ENCODE measurements at places on chromosomes 6 and 20.
A peak's percentile ranks its signal among the peaks of the same experiment; 100 is the strongest.

- DNase-seq = no peak
These were observed 232.9 kb downstream of the SYNE1 start for GRCh38 chr6:152404086-152404857.

- no peak for DNase-seq
These were observed 13.8 kb upstream of the HLA-G start for GRCh38 chr6:29813809-29814208.

DNA sequence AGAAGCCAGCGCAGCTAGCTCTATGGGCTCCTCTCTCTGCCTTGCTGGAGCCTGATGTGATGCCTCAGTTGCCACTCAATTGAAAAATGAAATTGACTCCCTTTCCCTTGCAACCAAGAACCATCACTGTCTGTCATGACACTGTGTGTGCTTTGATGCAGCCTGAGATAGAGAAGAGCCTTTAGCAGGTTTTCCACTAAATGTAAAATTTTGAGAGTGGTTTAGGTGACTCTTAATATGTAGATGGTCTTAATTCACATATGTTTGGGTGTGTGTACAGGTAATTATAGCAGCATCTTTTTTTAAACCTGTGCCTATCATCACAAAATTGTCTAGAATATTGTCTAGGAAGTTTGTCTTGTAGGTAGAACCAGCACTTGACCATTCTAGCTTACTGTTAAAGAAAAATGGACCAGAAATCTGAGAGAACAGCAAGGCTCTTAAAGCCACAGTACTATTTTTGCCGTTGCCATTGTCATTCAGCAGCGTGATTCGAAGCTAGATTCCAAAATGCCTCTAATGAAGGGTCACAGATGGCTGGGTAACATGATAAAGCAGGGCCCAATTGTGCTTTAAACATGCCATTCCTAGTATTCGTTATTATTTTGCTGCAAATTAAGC lies 1.3 kb downstream of the ARFGEF3 start:
- no peak for DNase-seq

DNA sequence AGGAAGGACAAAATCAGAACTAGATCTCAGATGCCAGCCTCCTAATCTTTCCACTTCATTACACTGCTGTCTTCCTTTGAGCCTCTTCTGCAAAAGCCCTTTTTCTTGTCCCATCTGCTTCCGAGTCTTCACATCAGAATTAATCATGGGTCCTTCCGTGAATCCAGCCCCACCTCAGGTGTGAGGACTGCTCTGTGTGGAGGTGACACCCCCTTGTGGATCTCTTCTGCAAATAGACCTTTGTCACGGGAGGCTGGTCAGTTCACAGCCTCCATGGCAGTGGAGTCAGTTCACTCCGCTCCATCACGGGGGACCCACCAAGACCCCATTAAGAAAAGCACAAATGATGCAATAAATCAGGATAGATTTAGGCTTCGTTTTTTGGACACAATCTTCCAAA lies 171.1 kb downstream of the ADAT2 start:
- no peak for DNase-seq

DNA sequence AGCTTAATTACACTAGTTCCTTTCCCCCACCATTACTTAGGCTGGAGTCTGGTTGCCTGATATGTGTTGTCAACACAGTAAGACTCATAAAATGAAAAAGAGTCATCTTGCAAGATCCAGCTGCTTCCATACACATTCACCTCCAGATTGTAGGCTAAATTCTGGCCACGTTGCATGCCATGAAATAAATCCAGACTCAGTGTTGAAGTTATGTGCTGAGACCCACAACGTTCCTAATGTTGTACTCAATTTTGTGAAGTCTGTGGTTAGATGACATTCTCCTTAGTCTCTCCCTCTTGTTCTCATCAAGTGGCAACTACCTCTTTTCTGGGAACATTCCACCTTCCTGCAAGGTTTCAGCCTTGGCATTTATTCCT lies 212.3 kb downstream of the LMBRD1 start:
- DNase-seq = no peak

DNA sequence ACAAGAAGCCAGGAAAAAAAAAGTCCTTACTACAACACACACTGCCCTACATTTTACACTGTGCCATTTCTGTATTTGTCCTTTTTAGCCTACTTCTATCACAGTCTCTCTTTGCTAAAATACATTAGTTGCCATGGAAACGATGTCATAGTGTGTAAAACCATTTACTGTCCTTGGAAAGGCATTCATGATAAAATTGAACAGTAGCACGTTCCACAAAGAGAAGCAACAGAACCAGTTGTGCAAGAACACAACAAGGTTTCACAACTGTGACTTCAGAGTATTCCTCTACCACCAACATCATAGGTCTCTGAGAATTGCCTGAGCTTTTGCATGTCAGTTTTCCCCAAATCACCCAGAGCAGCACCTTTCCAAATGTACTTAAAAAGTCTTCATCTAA lies 20.5 kb downstream of the FYN start:
- DNase-seq = no peak

- DNase-seq = no peak
These were observed 25.4 kb downstream of the ZFP64 start for GRCh38 chr20:52166150-52166549.

GRCh38 chr6:24520929-24521546 lies 26.3 kb downstream of the ALDH5A1 start:
- DNase-seq = peak; percentile 45

DNA sequence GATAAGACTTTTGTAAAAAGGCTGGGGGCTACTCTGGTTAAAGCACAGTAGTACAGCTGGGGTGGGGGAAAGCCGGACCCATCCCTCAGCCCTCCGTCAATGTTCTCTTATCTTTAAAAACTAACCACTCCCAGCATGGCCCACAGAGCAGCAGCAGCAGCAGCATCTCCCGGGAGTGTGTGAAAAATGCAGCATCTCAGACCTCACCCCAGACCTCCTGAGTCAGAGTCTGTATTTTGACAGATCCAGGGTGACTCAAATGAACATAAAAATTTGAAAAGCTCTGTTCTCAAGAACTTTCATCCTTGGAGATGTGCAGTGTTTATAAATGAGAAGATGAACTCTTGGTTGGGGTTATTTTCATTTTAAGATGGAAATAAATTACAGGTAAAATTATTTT lies 277.7 kb upstream of the ECI2 start:
- DNase-seq = no peak

DNA sequence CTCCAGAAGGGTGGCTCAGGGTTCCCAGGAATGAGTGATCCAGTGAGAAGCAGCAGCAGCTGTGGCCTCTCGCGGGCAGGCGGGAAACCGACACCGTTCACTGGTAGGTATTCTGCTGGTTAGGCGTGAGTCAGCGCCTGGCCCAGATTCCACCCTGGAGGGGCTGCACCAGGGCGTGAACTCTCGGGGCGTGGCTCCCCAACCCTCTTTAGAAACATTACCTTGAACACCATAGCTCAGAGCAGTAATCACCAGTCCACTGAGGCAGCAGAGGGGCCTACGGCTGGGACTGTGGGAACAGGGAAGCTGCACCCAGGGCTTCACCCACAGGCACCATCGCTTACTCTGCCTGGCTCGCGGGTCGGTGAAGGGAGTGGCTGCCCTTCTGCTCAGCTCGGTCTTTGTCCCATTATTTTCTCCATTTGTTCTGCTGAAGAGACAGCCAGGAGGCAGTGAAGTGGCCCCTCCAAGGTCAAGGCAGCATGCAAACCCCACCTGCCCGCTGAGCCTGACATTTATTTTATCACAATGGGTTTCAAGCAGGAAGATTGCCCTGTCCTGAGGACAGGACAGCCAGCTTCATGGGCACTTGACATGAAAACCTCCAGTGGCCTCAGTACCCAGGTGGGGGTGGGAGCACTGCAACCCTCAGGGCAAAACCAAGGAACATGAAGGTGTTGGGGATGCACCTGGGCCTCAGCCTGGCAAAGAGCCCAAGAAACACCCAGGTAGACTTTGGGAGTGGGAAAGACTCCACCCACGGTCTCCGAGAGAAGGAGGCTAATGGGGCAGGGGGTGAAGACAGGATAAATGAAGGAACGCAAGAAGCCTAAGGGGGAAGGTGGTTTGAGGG lies 51.0 kb upstream of the CD93 start:
- DNase-seq = no peak

DNA sequence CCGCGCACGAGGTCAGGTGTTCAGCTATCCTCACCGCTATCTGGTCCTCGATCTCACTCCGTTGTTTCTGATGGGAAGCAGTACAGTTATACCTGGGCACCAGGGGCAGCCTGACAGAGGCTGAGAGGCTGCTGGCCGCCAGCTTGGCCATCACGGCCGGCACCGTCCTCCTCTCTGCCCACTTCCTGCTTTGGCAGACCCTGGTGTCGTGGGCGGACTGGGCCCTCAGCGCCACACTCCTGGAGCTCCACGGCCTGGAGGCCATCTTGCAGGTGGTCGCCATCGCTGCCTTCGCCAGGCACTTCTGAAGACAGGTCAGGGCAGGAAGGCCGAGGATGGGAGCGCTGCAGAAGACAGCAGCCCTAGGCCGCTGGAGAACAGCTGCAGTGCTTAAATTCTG lies 35.2 kb downstream of the NHSL1 start:
- no peak for DNase-seq

GRCh38 chr6:142152746-142153145 lies 5.7 kb downstream of the VTA1 start:
- DNase-seq = no peak

GRCh38 chr20:16417001-16417400 lies 156.2 kb downstream of the KIF16B start:
- no peak for DNase-seq

- no peak for DNase-seq
These were observed 5.9 kb downstream of the ULBP1 start for GRCh38 chr6:149969635-149970034.

DNA sequence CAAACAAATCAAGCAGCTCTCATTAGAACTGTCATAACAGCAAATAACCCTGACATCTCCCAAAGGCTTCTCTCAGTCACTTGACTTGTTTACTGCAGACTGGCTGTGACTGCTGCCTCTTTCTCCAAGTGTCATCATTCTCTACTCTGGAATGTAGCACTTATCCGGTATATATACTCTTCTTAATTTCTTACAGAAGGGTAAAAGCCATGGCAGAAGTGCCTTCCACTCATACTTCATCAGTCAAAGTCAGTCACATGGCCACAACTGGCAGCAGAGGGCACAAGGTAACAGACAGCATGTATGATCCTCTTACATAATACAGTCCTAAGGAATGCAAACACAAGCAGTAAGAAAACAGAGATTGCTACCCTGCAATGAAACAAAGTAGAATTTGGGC lies 9.3 kb downstream of the NAPB start:
- no peak for DNase-seq

- no peak for DNase-seq
These were observed 88.6 kb downstream of the PDE10A start for GRCh38 chr6:165574220-165575157.

GRCh38 chr20:33558348-33559144 lies 68.7 kb downstream of the CBFA2T2 start:
- DNase-seq = no peak

GRCh38 chr6:45555981-45556771 lies 178.4 kb upstream of the SUPT3H start:
- DNase-seq = no peak

DNA sequence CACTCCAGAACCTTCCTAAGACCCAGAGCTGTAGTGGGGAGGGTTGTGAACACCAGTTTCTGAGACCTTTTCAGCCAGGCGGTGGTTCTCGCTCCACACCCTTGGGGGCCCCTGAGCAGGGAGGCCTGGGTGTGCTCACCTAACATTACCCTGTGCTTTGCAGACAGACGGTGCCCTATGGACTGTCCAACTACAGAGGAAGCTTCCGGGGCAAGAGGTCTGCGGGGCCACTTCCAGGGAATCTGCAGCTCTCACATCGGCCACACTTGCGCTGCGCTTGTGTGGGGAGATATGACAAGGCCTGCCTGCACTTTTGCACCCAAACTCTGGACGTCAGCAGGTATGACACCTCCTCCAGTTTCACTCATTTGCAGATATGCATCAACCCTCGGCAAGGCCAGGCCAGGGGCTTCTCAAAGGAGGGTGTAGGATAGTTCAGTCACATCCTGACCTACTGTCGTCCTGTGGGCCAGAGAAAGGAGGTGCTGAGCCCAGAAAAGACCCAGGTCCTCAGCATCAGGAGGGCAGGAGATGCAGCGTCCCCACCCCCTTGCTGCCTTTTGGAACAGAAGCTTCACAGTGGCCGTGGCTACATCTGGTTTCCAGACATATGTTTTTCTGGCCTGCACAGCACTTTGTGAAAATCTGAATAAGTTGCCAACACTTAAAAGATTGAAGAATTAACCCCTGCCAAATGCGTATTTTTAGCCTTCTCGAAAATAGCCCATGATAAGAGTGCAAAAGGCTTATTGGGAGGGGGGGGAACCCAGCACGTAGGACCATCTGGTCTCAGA lies 20.6 kb downstream of the EDN3 start:
- no peak for DNase-seq

GRCh38 chr20:36133821-36134220 lies 20.7 kb upstream of the EPB41L1 start:
- no peak for DNase-seq

DNA sequence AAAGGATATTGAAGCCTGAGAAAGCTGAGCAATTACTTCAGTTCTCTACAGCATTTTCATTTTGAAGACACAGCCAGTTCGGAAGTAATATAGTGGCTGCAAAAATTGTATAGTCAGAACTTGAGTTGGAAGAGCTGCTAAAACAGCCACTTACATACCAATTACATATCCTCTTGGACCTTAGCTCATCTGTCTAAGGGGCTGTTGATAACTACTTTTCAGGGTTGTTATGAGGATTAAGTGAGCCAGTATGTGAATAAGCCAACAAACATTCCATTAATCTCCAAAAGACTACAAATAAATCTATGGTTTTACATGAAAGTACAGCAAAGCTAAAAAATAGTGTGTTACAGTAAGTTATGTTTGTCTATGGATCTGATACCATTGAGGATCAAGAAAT lies 59.7 kb downstream of the TMEM200A start:
- no peak for DNase-seq

GRCh38 chr20:51388756-51389542 lies 153.6 kb downstream of the NFATC2 start:
- no peak for DNase-seq

DNA sequence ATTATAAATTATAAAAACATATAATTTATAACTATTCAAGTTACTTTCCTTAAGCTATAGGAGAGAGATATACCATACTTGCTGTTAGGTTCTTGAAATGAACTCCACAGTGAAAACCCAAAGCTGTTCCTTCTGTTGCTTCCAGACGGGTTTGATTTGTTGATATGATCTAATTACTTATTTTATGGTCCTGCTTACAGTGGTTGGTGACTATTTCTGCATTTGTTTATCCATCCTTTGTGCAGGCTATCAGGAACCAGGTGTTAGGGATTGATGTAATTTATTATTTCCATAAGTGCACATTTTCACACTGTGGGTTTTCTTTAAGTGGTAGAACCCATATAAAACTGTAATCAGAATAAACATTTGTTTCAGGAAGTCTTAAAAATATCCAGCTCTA lies 167.1 kb downstream of the KIF6 start:
- no peak for DNase-seq

DNA sequence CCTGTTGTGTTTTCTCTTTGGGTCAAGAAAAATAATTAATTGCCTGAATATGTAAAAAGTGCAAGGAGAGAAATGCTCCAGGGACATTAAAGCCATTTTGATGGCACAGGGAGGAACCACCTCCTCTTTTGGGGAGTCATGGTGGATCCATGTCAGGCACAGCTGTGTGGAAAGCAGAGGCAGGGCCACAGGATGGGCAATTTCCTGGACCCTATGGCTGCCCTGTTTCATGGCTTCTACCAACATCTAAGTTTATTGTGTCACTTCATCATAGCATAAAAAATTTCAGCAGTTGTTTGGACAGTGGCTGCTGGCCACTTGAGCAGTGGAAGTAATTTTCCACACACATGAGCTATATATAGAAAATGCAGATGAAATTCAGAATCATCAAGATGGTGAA lies 238.2 kb downstream of the SYNE1 start:
- DNase-seq = no peak
